ENCODE measurements at places on chromosomes 13 and 19. TPM values are rescaled to one million over a fixed set of nuclear protein-coding genes. Genes with fewer than 3 reads are reported as not detected.

The IL17D gene
- total RNA-seq: 8.8 TPM

The FCER2 gene
- total RNA-seq: not detected

The TEX101 gene
- not detected for total RNA-seq

The ZFP14 gene
- 15.5 TPM for total RNA-seq

The EMP3 gene
- 27.2 TPM for total RNA-seq

The MYO1F gene
- total RNA-seq: 7.3 TPM

The HMG20B gene
- 34.7 TPM for total RNA-seq

The ZNF100 gene
- 10.5 TPM for total RNA-seq

The ZNF85 gene
- 11.6 TPM for total RNA-seq

The DIRAS1 gene
- total RNA-seq: 2.7 TPM

The PNMA8C gene
- 0.41 TPM for total RNA-seq

The CYP4F8 gene
- total RNA-seq: not detected

The SYNE4 gene
- total RNA-seq: 1.9 TPM

The ZNF284 gene
- 3.9 TPM for total RNA-seq

The NTF4 gene
- total RNA-seq: 6.5 TPM

The SPINT2 gene
- 89.5 TPM for total RNA-seq

All from tongue (tissue), 3 donors.